COR-L47 (cell line): ENCODE measurements at places on chromosomes 2 and 18.

- no peak for DNase-seq
These were observed 51.0 kb upstream of the GLS start for GRCh38 chr2:190829642-190830041.

DNA sequence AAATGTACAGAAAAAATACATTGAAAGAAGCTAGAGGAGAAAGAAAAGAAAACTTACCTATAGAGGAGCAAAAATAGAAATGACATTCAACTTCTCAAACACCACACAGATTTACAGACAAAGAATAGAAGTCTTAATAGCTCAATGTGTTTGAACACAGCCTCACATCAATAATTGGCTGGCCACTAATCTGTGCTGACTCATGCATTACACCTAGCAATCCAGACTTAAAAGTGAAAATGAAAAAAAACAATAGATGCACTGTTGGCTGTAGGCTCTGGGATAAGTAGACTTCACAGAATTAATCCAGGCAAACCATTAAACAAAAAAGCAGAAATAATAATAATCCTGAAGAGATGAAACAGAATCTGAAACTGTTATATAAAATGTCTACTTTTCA is 961.3 kb upstream of the CELF4 start:
- peak; percentile 20 for DNase-seq

DNA sequence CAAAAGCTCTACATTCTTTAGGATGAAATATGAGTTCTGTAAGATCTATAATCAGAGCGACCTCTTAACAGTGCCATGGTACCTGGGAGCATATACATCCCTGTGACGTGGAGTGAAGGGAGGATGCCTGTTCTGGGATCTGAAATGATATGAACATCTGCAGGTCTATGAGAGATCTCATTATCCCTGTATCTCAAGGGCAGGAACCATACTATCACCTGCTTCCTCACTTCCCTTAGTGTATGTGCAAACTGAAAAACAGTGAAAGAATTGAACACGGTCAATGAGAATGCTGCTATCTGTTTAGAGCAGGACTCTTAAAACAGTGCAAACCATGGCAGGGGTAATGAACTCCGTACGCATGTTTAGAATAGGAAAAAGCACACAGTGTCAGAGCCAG is 364.0 kb downstream of the LPIN1 start:
- DNase-seq, result no peak

- DNase-seq, result no peak
These were observed 298.5 kb downstream of the PLCL1 start for GRCh38 chr2:198102856-198103255.

DNA sequence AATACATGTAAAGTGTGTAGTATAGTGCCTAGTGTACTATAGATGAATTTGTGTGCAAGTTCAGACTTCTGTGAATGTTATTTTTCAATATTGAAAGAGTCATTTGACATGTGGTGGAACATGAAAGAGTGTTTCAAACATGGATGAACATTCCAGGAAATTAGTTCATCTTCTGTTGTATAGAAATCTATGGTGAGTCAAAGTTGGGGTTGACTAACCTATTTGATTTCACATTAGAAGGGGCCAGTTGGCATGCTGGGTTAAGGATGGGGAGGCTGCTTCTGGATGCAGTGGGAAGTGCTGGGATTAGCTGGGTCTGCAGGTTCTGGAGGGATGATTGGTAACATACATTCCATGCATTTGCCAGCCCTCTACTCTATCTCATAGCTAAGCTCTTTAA is 50.6 kb downstream of the LYPD6B start:
- DNase-seq, result no peak

- no peak for DNase-seq
These were observed 155.0 kb downstream of the ARHGAP15 start for GRCh38 chr2:143284087-143284675.
